ENCODE measurements at places on chromosomes 4 and X.

DNA sequence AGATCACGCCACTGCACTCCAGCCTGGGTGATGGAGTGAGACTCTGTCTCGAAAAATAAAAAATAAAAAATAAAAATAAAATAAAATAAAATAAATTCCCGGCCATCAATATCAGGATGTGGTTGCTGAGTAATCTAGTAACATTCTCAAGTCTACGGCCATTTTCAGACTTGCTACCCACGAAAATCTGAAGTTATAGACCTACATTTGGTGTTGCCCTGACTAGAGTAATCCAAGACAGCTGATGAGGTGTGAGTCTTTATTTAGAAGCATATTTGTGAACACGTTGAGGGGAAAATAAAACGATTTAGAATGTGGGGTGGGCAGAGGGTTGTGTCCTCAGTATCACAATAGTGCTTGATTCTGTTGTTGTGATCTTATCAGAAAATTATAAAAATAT lies 130.2 kb upstream of the MID1 start:
- no peak for DNase-seq

- no peak for DNase-seq
Observed at GRCh38 chr4:9845791-9846493, 64.5 kb downstream of the DRD5 start.

DNA sequence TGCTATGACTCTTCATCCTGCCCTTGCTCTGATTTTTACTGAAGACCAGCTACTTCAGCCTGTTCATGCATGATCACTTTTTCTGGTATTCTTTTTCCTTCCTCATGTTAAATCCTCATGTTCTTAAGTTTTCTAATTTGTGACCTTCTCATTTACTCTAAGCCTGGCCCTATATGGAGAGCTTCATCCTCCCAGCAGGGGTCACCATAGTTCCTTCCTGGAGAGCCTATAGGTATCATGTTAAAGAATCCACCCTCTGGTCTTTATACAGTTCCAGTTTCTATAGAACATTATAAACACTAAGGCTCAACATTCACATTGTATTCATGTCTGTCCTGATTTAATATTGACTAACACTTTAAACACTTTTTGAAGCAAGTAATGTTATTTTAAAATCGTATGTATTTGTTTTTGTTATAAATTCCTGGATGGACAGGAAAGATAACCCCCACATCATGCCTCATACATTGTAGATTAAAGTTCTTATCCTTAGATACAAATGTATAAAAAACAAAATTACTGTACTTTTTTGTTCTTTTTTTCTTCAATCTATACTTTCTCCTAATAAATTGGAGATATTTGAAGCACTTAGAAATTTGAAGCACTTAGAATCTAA lies 53.8 kb upstream of the OTUD4 start:
- DNase-seq = no peak

DNA sequence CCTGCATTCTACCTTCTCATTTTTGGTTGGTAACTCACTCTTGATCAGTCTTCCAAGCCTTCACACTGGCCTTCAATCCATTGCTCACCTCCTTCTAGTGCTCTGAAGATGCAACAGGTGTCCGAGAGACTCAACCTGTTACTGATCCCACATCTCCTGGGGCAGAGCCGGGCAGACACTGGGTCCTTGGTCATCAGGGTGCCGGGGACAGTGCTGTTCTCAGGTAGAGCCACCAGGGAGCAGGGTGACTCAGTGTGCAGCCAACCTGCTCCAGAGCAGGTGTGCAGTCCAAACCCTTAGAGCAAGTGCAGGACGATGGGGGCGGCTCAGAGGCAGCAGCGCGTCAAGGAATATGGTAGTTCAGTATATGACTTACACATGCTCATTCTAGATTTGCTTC lies 188.4 kb downstream of the DHX15 start:
- no peak for DNase-seq

- DNase-seq = no peak
Observed at GRCh38 chr4:7863911-7864681, 75.6 kb downstream of the AFAP1 start.

- DNase-seq = no peak
Observed at GRCh38 chr4:12186526-12186925, 757.8 kb upstream of the HS3ST1 start.

DNA sequence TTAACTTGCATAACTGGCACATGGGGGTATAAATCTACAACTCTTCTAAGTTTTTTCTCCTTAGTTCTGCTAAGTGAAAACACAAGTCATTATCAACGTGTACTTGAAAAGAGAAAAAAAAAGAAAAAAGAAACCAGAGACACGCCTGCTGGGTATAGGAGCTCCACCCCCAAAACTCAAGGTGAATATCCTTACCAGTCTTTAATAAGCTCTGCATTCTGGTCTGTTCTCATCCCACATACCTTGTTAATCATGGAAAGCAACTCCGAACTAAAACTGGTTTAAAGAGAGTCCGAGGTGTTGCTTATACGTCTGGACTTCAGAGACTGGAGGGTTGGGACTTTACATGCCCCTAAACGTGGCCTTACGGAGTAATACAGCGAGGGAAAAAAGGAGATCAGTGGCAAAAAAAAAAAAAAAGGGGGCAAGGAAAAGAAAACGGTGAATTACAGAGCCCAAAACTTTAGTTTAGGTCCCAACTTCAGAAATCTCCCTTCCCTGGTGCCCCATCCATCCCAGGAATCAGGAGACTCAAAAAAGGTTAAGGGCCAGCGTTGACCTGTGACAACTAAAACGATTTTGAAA lies 1.0 kb downstream of the PGRMC2 start:
- no peak for DNase-seq

GRCh38 chrX:103811858-103812257 lies 20.2 kb downstream of the RAB9B start:
- no peak for DNase-seq

GRCh38 chr4:121749225-121749624 lies 15.7 kb downstream of the SMIM43 start:
- DNase-seq = no peak

DNA sequence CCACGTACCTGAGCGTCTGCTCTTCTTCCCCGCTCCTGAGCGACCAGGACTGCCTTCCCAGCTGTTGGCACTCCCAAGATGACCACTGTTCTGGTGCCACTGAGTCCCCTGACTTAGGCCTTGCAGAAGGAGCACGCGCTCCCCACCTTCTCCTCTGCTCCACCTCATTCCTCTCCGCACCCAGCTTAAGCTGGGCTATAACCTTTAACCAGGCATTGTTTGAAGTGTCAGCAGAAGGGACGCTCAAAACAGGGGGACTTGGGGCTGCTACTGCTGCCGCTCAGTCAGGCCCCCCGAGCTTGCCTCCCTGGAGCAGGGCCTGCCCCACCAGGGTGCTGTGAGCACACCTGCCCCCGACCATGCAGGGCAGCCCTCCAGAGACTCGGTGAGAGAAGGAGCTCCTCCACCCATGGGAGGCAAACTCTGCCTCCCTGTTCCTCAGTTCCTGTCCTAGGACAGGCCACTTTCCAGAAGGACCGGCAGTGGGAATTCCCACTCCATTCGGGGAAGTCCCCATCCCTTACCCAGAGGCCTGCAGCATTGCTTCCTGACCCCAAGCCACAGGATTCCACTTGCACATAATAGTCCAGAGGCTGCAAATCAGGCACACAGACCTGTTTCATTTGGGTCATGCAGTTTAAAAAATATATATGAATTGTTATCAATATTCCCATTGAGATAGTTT lies 99.7 kb upstream of the ENPP6 start:
- no peak for DNase-seq

DNA sequence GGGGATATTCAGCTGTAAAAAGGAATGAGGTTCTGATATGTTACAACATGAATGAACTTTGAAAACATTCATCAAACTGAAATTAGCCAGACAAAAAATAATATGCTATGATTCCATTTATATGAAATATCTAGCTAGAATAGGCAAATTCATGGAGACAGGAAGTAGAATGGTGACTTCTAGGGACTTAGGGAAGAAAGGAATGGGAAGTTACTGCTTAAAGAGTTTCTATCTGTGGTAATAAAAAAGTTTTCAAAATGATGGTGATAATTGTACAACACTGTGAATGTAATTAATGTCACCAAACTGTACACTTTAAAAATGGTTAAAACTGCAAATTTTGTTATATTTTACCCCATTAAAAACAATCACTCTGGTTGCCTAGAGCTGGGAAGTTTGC lies 30.2 kb downstream of the SMIM14 start:
- DNase-seq = no peak

GRCh38 chrX:130253916-130254315 lies 14.8 kb downstream of the ZNF280C start:
- no peak for DNase-seq

DNA sequence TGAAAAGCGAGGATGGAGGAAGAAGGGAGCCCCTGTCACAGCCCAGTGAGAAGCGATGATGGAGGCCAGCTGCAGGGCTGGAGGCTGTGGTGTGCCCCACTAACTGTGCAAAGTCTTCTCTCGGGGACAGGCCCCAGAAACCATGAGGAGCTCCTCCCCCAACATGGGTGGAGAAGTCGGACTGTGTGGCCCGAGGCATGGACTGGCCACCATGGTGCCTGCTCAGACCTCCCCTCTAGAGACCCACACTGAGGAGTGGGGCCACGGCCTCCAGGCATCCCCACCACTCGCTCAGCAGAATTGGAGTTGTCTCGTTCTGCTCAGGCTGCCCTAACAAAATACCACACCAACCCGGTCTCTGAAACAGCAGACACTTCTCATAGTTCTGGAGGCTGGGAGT lies 12.2 kb upstream of the PDE6B start:
- DNase-seq = no peak

- no peak for DNase-seq
Observed at GRCh38 chr4:171484681-171485080, 328.5 kb upstream of the GALNTL6 start.

GRCh38 chrX:44585866-44586265 lies 43.2 kb upstream of the FUNDC1 start:
- no peak for DNase-seq

DNA sequence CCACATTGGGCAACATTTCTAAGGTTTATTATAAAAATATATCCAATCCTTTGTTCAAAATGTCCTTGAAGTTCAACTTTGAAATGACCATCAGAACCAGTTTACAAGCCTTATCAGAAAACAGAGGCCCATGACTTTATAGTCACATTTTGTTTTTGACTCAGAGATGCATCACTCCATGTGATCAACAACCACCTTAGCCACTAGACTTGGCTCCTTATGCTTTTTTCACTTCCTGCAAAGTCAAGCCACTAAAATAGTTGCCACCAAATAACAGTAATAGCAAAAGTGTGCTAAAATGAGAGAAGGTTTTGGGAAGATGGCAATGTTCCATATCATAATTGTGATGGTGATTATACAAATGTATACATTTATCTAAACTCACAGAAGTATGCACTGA lies 181.7 kb downstream of the MAML3 start:
- DNase-seq = no peak

DNA sequence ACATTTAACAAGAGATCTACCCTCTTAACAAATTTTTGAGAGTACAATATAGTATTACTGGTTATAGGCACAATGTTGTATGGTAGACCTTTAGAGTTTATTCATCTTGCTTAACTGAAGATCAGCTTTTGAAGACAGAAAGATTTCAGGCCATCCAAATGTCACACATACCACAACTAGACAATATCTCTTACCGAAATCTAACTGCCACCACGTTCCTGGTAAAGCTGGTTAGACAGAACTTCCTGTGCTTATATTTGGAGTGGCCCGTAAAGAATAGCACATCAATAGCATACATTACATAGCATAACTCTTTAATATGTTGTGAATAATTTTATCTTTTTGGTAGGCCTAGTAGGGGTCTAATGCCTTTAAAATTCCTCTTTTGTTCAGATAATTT lies 29.8 kb upstream of the ARHGEF6 start:
- no peak for DNase-seq

All from stimulated activated CD4-positive, alpha-beta T cell treated with anti-CD3 and anti-CD28 coated beads, Interleukin-15, amount 100 ng/mL, for 1 hour (primary cell).